Activated naive CD4-positive, alpha-beta T cell (primary cell): ENCODE measurements at places on chromosomes 7 and 10.

DNA sequence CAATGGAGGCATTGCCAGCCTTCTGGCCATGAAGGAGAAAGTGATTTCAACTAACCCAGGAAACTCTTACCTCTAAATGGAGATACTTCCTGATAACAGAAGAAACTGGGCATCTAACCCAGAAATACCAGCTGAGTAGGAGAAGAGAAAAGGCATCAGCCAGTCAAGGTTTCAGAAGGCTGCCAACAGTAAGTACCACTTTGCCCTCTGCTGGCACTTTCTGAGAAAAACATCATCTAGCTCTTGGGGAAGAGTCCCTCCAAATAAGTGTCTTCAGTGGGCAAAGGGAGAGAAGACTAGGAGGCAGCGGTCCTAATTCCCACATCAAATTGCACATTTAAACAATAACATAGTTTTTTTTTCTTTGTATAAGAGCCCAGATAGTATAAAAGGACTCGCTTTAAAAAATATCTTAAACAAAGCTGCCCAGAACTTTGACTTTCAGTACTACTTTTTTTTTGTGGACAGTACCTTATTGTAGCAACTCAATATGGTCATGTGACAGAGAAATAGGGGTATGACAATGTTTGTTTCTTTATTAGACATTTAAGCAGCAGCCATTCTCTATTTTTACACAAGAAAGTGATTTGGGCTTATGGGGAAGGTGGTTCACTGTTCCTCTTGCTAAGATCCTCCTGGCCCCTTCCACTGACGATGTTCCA is 157.3 kb downstream of the CTTNBP2 start:
- DNase-seq: no peak

GRCh38 chr10:4475827-4476490 is 350.0 kb upstream of the AKR1E2 start:
- no peak for DNase-seq

DNA sequence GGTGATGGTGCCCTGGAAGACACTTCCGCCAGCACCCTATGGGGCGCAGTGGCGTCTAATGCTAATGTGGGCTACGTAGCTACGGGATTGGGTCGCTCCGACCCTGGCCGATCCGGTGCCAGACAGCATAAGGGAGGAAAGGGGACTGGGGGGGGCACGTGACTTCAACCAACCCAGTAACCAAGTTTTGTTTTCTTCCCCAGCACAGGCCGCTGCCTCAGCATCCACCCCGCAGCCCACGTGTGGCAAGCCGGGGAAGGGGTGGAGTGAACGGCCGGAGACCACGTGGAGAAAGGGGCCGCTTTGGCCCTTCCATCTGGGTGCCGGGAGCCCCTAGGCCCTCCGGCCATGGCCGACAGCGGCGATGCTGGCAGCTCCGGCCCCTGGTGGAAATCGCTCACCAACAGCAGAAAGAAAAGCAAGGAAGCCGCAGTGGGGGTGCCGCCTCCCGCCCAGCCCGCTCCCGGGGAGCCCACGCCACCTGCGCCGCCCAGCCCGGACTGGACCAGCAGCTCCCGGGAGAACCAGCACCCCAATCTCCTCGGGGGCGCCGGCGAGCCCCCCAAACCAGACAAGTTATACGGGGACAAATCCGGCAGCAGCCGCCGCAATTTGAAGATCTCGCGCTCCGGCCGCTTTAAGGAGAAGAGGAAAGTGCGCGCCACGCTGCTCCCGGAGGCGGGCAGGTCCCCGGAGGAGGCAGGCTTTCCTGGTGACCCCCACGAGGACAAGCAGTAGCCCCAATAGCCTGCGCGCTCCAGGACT is 2.5 kb downstream of the PRR15 start:
- no peak for DNase-seq

DNA sequence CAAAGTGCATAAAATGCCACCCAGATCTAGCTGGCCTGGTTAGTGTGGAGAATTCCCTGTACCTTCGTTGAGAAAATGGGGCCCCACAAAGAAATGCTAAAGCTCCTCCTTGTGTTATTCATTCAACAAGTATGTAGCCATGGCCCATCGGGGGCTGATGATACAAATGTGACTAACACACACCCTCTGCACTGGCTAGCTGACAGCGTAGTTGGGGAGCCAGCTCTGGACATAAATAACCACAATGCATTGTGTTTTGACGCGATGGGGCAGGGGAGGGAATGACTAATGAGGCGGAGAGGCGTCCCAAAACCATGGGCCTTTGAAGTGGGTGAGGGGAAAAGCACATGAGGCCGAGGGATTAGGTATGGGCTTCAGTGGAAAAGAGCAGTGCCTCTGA is 28.2 kb upstream of the ASL start:
- DNase-seq: no peak

GRCh38 chr10:72087392-72087968 is 871 bp downstream of the SPOCK2 start:
- DNase-seq: no peak

DNA sequence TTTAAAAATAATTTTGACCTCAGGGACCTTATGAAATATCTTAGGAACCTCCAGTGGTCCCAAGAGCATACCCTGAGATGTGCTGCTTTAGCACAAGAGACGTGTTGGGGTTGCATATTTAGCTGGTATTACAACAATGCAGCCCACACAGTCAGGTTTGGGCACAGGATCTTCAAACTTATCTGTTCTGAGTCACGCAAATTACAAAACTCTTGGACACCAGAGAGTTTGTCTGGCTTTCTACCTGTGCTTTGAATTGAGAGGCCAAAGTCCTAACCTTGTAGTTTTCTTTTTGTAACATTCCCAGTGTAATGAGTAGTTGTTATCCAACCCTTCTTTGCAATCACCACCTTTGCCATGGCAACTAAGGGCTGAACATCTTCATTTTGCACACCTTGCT is 163.5 kb upstream of the PCLO start:
- DNase-seq: no peak

- DNase-seq: no peak
Observed at GRCh38 chr10:30472414-30473155, 38.6 kb downstream of the MAP3K8 start.

- no peak for DNase-seq
Observed at GRCh38 chr7:129311429-129311828, 86.6 kb downstream of the AHCYL2 start.

GRCh38 chr7:135774284-135774683 is 25.7 kb upstream of the FAM180A start:
- no peak for DNase-seq

GRCh38 chr10:49133706-49134248 is at the start of gene FAM170B:
FAM170B (minus strand) TSS chr10:49134021; CDS start chr10:49133918, 103 bp downstream.
- no peak for DNase-seq

DNA sequence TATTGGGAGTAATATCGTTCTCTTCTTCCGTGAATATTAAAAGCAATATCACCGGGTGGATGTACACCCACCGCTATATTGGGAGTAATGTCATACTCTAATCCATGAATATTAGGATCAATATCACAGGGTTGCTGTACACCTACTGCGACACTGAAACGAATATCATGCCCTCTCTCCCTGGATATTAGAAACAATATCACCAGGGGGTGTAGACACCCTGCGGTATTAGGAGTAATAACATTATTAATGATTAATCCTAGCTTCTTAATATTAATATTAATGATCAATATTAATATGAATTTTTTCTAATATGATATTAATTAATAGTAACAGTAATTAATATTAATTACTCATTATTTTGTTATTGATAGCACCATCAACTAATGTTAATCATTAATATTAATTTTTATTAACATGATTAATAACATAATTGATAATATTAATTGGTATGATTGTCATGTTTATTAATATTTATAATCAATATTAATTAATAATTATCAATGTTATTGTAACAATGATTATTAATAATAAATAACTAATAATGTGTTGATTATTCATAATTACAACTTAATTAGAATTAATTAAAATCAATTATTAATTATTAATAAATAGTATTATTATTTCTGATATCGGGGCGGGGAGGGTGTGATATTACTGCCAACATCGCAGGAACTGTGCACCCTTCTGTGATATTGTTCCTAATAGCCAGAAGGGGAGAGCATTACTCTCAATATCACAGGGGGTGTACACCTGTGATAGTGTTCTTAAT is 121.3 kb upstream of the C1GALT1 start:
- no peak for DNase-seq

GRCh38 chr10:55897490-55897921 is 463.6 kb downstream of the ZWINT start:
- no peak for DNase-seq

- no peak for DNase-seq
Observed at GRCh38 chr7:29033584-29033983, 75.5 kb upstream of the TRIL start.

DNA sequence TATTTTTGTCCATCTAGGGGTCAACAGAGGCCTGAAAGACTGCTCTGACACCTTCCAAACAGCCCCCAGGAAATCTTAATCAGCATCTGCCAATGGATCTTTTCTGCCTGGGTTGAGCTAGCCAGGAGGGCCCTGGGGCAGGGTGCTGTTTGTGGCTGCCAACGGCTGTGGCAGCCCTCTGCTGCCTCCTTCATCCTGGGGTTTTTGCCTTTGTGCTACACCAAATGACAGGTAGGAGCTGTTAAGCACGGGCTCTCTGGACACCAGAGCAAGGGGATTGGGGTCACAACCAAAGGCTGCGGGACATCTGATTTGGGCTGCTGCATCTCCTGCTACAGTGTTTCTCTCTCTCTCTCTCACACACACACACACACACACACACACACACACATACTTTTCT is 2.0 kb upstream of the KIAA1217 start:
- no peak for DNase-seq

GRCh38 chr7:15123901-15124300 is 221.3 kb upstream of the DGKB start:
- no peak for DNase-seq

- no peak for DNase-seq
Observed at GRCh38 chr7:122413339-122413738, 108.8 kb upstream of the FEZF1 start.

DNA sequence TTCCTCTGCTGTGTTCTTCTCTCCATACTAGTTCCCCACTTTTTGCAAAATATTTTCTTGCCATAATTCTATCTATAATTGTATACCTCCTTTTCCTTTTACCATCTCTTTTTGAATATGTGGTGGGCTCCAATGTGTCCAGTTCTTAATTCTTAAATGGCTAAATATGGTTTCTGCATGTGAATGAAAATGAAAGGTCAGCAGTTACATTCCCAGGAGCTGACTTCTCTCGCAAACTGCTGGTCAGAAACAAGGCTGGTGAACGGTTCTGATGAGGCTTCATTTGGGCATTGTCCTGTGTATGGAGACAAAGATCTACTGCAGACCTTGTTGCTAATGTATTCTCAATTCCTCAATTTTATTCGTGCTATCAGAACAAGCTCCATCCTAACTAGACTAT is 309.2 kb downstream of the SNX13 start:
- no peak for DNase-seq

- DNase-seq: no peak
Observed at GRCh38 chr10:86389441-86390193, 23.0 kb upstream of the GRID1 start.

GRCh38 chr10:47169581-47169980 is 130.4 kb upstream of the GDF10 start:
- DNase-seq: no peak

DNA sequence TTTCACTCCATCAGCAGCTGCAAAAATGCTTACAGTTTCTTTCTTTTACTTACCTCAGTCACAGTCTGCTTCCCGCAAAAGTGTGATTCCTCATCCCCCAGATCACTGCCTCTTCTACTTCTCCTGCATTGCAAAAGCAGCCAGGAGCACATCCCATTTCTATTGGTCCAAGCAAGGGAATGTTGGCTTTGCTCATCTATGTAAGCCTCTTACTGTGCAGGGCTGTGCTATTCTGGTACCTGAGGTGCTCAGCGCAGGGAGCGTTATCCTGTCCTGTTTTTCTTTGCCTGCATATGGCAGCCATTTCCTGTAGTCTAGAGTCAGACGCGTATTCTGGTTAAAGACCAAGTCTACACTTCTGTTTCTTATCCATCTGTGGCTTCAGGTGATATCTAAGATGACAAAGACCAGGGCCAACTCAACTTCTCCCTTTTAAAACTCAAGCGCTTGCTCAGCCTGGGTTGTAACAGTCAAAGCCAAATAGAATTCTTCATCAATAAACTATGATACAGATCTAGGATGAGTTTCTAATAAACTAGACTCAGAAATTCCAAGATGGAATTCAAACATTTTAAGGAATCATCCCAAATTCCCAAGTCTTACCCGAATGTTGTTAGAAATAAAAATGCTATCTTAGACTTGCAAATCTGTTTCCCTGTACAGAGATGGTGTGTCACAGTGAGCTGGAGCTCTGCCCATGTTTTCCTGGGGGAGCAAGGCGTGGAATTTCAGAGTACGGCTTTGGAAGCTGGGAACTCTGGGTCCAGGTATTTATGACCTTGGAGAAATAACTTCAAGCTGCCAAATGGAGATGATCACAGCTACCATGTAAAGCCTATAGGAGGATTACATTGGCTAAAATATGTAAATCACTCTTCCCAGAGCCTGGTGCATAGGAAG is 6.1 kb upstream of the RBM17 start:
- DNase-seq: no peak

DNA sequence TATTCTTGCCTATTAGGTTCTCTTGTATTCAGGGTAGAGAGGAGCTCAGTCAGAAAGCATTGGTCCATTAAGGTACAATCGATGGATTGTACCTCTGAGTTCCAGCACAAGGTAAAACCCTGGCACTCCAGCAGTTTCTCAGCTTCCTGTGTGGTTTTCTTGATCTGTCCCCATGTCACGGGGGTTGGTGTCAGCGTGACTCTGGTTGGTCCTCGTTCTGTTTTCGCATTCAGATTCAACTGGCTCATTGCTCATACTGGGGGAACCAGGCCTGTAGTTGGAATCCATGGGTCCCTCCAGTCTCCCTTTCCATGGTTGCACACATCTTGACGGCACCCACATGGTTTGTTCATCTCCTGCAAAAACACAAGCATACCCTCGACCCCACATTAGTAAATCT is 32.7 kb upstream of the RASGEF1A start:
- no peak for DNase-seq

GRCh38 chr10:121559326-121560026 is 38.8 kb downstream of the FGFR2 start:
- no peak for DNase-seq

- DNase-seq: no peak
Observed at GRCh38 chr7:50405221-50405620, 44.9 kb downstream of the FIGNL1 start.

- no peak for DNase-seq
Observed at GRCh38 chr7:2706685-2707126, 18.7 kb downstream of the AMZ1 start.

GRCh38 chr7:40799-41750 is 151.3 kb upstream of the FAM20C start:
- DNase-seq: no peak

DNA sequence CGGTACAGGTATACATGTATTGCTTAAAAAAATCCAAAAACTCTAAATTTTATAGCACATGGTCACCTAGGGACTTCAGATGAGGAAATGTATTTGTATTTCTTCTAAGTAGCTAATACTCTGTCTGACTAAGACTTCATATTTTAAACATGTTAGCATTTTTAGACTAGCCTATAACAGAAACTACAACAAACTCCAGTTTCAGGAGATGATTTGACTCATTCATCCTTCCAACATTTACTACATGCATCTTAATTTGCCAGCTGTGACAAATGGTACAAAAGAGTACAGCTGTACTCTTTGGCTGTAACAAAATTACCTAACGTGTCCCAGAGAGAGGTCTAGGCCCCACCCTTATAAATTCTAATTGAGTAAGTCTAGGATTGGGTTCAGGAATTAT is 22.2 kb downstream of the TMEM209 start:
- no peak for DNase-seq

GRCh38 chr7:117113871-117114270 is 160.6 kb downstream of the ST7 start:
- no peak for DNase-seq

GRCh38 chr10:86644152-86644793 is 10.1 kb upstream of the OPN4 start:
- no peak for DNase-seq
